CD4-positive, alpha-beta memory T cell (primary cell): ENCODE measurements at places on chromosomes 6 and 20. TPM values are rescaled to one million over a fixed set of nuclear protein-coding genes. Genes with fewer than 3 reads are reported as not detected.
A peak's percentile ranks its signal among the peaks of the same experiment; 100 is the strongest.

The KIF16B gene
- 3.2 TPM for polyA plus RNA-seq

The SLC22A16 gene
- not detected for polyA plus RNA-seq

The PNPLA1 gene
- not detected for polyA plus RNA-seq

The MTFR2 gene
- 1.1 TPM for polyA plus RNA-seq

DNA sequence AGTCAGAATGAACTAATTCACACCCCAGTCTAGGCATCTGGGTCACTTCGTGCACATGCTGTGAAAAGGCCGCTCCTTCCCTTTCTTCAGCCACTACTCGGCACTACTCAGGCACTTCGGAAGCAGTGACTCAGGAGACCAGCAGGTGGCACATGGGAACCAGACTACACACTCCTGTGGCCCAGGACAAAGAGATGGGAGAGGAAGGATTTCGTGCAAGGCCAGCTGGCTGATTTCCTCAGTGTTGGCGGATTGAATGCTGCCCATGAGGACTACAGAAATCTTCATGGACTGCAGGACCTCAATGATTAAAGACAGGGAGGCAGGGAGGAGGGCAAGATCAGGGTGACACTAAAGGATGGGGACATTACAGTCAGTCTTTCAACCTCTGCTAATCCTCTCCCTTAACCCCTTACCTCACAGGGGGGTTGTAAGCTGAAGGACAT, 117.8 kb upstream of the SPACA1 start:
- DNase-seq, result peak; percentile 44

- no peak for DNase-seq
Measured at GRCh38 chr20:38664284-38664683, 60.0 kb upstream of the SLC32A1 start.

DNA sequence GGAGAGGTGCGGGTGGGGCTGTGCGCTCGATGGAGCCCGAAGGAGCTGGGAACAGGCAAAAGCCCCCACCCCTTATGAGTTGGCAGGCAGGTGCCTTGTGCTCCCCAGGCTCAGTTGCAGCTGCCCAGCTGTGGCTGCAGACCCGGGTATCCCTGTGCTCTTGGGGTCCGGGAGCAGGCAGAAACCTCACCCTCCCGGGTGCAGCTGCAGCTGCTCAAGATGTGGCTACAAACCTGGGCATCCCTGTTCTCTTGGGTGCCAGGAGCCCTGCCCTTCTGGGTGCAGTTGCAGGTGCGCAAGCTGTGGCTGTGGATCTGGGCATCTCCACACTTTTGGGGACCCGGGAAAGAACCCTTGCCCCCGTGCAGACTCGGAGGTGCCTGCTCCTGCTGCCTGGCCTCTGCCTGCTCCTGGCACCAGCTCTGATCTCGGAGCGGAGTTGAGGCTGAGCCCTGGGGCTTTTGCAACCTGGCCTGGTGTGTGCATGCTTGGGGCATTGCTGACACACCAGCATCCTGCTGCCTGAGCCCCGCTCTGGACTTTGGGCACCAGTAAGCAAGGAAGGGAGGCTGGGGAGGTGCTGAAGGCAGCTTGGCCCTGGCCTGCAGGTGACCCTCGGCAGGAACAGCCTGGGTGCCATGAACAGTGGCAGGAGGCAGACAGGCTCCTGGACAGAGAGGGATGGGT, 21.6 kb downstream of the OR2J3 start:
- no peak for DNase-seq

DNA sequence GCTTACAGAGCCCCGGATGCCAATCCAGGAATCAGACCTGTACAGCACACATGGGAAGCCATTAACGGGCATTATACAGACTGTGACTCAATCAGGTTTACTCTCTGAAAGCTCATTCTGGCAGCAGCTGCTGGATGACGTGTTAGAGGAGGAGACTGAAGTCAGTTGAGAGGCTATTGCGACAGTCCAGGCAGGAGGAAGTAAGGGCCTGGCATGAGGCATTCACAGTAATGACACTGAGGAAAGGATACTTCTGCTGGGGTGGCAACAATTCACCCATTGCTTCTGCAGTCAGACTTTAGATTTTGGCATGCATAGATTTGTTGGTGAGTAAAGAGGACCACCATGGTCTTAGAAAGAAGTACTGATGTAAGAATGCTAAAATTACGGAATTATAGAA, 151.0 kb upstream of the HEY2 start:
- no peak for DNase-seq

DNA sequence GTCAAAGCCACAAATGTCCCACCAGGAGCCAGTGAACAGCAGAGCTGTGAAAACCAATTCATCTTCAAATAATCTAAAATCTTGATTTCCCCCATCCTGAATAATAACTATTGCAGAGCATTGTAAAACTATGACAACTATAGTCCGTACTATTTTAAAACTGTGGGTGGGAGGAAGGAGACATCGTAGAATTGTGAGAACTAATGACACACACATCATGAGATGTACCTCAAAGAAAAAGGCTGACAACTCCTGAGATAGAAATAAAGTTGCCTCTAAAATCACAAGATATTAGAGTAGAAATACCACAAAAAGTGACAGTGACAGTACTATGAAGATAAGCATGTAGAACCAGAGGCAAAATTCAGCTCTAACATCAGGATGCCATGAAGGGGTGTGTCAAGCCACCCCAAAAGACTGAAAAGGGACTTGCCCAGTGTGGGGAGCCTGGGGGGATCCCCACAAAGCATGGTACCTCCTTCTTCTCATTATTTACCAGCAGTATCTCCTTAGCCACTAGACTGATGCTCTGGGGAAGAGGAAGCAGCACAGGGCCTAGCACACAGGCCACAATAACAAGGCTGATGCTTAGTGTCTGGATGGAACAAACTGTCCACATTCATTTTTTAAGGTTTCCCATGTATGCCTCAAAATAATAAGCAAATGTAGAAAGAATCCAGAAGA, 13.4 kb downstream of the NAPB start:
- peak; percentile 29 for DNase-seq

- no peak for DNase-seq
Measured at GRCh38 chr6:160265869-160266476, 7.4 kb upstream of the SLC22A2 start.

DNA sequence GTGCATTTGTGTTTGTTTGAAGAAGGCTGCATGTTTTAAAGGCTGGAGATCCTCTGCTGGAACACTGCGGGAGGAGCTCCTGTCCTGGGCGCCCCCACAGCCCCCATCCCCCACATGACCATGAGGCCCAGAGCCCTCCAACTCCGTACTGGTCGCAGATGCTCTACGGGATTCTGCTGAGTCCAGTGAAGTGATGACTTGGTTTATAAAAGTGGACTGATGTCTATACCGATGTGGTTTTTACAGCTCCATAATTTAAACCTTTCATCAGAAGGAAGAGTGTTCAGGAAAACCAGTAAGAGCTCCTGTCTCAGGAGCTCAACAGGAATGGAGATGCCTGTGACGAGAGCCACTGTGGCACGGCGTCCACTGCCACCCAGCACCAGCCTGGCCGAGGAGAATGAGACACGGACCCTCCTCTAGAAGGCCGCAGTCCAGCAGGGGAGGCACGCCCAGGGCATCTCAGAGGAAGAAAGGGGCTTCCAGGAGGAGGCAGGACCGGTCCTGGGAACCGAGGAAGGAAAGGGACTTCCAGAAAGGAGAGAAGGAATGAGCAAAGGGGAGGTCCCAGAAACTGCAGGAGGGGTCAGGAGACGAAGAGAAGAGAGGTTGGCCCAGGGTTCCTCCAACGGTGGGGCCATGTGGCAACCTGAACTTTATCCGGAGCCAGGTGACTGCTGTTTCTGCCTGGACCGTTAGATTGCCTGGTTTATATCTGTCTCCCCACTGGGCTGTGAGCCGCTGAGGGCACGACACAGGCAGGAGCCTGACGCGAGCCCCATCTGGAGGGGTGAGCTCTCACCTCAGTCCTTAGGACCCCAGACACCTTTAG, 26.9 kb downstream of the BFSP1 start:
- no peak for DNase-seq

GRCh38 chr20:7406671-7407070, 533.6 kb downstream of the HAO1 start:
- no peak for DNase-seq

- no peak for DNase-seq
Measured at GRCh38 chr6:22590423-22590822, 21.1 kb downstream of the HDGFL1 start.

GRCh38 chr20:57589728-57590484, 29.0 kb downstream of the PCK1 start:
- DNase-seq, result no peak

GRCh38 chr6:85703406-85703805, 60.7 kb upstream of the SYNCRIP start:
- DNase-seq, result no peak

- DNase-seq, result no peak
Measured at GRCh38 chr6:112337209-112337638, 9.9 kb upstream of the RFPL4B start.

GRCh38 chr20:50728981-50729874, 2.2 kb upstream of the PARD6B start:
- DNase-seq, result no peak

GRCh38 chr6:9537381-9537780, 877.5 kb downstream of the TFAP2A start:
- no peak for DNase-seq

GRCh38 chr6:37277001-37277409, 19.1 kb upstream of the TMEM217 start:
- no peak for DNase-seq

DNA sequence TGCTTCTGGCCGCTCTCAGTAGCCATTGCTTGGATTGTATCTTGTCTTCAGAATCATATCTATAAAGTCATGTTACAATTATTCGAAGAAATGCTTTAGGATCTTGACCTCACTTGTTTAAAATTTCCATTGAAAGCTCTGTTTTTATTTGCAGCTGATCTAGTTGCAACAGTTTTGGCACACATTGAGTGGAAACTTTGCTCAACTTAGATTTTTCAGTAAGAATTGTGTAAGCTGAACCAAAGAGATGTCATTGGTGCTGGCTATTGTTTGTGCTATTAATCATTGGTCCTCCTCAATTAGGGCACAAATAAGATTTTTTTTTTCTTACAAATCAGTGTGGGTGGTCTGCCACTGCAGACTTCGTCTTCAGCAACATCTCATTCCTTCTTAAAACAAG, 649.2 kb downstream of the MMUT start:
- DNase-seq, result no peak

GRCh38 chr6:73803562-73804241, 107.7 kb downstream of the CD109 start:
- no peak for DNase-seq

DNA sequence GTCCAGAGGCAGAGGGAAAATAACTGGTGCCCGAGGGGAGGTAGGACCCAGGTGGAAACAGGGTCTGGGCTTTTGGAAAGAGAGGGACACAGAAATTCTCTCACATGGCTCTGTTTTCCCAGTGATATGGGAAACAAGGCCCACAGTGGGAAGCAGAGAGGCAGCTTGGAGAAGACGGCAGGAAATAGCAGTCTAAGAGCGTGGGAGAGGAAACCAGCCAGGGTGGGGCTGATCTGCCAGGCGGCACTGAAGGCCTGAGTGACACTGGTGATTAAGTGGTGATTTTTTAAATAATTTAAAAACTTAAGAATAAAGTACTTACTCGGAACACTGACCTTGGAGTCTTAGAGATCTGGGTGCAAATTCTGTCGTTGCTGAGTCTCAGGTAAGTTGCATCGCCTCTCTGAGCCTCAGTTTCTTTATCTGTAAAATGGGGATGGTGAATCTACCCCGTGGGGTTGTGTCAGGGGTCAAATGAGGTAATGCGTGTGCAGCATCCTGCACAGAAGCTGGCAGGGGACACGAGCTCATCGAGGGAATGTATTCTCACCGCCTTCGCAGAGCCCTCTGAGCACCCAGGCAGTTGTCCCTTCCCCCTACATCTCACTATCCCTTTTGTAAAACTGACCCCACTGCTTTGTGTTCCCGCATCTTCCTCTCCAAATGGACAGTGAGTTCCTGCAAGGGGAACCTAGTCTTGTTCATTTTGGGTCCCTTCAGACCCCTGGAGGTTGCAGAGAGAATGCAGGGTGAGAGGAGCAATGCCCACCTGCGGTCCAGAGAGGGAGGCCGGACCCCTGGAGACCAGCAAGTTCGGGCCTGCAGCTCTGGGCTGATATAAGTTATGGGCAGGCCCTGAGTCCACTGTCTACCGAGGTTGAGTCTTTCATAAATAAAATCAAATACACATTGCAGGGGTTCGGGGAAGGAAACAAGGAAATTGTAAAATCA, 228.6 kb upstream of the PMEPA1 start:
- no peak for DNase-seq

- peak; percentile 90 for DNase-seq
Measured at GRCh38 chr6:27814665-27815424, 97.4 kb downstream of the OR2B2 start.

- DNase-seq, result no peak
Measured at GRCh38 chr6:82094166-82094806, 153.3 kb downstream of the IBTK start.

GRCh38 chr6:44388887-44389286, 1.4 kb downstream of the CDC5L start:
- no peak for DNase-seq

DNA sequence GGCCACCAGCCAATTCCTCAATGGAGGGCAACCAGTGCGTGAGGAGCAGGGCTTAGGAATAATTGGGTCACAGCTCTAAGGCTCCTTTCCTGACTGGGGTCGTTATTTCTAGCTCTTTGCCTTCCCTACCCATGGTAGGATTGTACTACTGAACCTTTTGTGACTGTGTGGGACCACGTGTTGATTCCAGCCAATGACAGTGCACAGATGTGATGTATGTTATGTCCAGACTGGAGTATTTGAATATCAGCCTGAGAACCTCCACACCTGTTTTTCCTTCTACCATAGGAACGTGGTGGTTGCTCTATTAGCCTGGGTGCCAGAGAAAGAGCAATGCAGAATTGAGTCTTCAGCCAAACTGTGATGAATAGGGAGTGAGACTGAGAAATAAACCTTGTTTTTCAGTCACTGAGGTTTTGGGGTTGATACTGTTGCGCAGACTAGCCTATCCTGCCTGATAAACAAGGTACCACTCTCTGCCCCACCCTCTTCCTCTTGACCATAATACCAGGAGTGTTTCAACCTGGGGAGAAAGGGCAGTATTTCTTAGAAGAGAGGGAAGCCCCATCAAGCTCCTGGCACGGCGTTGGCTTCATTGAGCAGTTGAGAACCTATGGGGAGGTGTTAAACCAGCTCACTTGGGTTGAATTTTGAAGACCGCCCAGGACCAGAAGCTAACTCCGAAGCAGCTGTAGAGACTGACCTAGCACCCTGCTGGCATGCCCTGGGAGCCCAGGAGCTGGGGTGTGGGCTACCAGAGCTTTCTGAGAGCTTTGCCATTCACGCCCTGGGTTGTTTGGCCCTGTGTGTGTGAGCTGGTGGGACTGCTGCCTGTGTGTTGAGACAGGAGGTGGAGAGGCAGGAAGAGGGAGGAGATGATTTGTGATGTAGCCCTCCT, 105.5 kb upstream of the BACH2 start:
- peak; percentile 26 for DNase-seq

DNA sequence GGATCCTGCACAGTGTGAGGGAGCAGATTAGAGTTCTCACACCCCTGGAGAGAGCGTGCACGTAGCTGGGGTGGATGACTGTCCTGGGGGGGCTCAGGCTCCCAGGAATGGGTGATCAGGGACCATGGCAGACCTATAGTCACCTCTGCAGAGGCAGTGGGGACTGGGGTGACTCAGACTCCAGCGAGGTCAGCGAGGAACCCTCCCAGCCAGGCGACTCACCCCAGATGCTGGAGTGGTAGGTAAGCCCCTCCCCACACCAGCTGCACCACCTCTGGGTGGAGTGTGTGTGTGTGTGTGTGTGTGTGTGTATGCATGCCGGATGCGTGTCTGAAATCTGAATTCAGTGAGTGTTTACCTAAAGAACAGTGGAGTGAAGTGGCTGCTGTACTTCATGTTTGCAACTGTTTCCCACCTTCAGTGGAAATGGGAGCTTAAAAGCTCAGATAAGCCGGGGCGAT, 17.4 kb upstream of the GTSF1L start:
- DNase-seq, result no peak
